ENCODE measurements at places on chromosomes 6 and 20.

DNA sequence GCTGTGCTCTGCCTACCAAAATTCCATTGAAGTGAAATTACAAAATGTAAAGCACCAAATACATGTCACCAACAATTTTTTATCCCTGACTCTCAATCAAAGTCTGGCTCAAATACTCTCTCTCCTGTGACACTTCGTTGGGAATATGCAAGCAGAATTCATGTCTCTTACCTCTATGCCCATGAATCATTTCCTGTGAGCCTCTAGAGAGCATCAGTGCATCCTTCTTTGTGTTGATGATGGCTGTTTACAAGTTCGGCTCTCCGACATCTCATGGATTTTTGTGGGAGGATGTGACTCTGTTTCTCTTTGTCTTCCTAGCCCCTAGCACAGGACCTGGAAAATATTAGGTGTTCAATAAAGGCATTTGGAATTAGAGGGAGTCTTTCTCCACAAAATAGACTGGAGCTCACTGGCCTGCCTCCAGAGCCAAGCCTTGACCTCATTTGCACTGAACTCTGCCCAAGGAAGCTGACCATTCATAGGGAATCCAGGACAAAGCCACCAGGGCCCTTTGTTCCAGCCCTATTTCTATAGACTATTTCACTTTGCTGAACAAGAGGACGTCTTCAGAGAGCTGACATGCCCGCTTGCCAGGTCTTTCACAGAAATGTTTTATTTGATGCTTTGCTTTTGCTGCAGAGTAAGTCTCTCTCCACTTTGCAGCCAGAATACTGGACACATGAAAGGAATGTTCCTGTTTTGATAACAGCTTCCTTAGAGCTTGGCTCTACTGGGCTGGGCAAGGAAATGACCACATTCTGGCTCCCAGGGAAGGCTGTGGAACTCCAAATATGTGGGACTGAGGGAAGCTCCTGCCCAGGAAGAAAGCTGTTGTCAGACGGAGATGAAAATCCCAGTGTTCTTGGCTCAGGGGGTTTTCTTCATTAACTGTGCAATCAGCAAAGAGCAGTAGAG is 194.5 kb upstream of the CDYL start:
- peak; percentile 79 for DNase-seq

- DNase-seq, result peak; percentile 67
These were observed 125.1 kb downstream of the SNX5 start for GRCh38 chr20:17843246-17844132.

DNA sequence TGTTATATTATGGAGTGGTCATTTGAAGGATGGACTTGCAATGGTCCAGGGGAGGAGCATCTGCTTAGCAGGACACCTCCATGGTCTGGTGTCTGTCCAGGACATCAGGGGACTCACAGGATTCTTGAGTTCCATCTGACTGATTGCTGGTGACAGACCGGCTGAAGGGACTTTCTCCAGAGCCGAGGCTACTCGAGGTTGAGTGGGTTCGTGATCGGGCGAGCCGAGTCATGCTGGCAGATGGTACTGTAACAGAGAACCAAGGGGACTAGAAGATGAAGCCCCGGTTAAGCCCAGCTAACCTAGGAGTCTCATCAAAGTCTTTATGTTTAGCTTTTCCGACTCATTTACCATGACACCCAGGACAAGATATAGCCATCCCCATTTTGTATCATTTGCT is 7.5 kb upstream of the SLA2 start:
- DNase-seq, result no peak

DNA sequence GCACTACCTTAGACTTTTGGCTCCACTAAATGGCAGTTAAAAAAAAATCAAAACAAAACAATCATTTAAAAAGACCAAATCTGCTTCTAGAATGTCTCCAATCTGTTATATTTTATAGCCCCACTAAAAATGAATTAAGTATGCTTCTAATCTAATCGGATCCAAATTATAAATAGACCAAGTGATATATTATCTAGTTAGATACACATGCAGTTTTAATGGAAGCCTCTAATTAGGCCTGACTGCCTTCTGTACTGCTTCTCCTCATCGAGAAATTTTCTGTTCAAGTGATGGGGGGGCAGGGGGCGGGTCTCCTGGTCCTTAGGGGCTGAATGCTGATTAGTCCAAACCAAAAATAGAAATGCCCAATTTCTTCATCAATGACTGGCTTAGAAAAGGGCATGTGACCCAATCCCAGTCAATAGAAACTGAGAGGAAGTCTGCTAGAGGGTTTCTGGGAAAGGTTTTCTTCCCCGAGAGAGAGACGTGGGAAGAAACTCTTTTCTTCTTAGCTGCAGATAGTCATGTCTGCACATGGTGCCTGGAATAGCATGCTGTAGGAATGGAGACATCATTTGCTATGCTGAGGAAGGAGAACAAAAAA is 6.9 kb downstream of the SESN1 start:
- DNase-seq, result no peak

DNA sequence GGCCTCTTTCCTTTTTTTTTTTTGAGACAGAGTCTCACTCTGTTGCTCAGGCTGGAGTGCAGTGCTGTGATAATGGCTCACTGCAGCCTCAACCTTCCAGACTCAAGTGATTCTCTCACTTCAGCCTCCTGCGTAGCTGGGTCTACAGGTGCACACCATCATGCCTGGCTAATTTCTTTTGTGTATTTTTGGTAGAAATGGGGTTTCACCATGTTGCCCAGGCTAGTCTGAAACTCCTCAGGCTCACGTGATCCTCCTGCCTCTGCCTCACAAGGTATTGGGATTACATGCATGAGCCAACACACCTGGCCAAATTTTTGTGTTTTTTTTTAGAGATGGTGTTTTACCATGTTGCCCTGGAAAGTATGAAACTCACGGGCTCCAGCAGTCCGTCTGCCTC is 29.3 kb downstream of the SRC start:
- DNase-seq, result no peak

DNA sequence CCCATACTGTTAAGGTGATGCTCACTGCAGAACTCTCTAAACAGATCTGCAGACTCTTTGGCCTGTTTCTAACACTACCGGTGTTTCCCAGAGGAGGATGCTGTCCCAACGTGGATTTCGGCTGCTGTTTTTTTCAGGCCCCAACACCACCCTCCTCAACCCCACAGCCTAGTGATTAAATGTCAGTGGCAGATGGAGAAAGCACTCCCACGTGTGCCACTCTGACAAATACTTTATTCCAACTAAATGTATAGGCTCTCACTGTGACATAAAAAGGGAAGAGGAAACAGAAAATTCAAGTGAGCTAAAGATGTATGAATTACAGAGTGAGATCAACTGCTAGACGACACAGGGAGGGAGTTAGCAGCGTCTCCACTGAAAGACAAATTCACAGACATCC is 3.6 kb downstream of the TBC1D20 start:
- no peak for DNase-seq

- no peak for DNase-seq
These were observed 469.5 kb downstream of the QKI start for GRCh38 chr6:163883984-163884383.

GRCh38 chr6:56531839-56532595 is 110.7 kb downstream of the DST start:
- DNase-seq, result no peak

DNA sequence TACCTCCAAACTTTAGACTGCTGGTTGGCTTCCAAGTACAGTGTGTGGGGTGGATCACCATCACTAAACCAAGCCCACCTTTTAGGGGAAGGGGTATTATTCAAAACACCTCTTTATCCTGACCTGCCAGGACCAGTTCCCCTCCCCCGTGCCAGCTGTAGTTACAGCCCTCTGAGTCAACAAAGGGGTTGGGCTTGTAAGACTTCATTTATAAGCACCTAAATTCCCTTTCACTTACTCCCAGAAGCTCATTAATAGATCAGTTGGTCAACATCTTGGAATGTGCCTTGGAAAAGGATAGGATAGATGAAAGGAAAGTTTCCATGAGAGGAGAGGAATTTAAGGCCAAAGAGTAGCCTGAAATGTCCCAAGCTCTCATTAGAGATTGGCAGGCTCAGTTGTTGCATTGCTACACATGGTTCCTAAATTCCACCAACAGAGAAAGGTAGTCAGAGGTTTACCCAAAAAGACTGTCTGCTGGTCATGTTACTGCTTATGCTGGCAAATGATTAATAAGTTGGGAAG is 59.2 kb downstream of the TNFAIP3 start:
- DNase-seq, result peak; percentile 86

GRCh38 chr6:7434672-7435071 is 45.1 kb downstream of the RIOK1 start:
- DNase-seq, result no peak

DNA sequence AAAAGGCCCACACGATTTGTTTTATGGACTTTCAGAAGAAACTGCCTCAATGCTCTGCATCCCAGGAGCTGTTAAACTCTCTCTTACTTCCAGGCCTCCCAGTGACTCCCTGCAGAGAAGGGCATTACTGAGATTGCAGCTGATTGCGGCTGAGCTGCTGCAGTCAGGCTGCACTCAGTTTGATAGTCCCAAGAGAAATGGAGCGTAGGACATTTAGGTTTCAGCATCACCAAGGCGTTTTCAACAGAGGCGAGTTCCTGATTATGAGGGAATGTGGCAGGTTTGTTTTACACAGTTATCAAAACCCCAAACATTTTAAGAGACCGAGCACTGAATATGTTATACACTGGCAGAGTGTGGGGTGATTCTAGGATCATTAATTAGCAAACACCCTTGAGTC is 145.6 kb downstream of the TBX18 start:
- no peak for DNase-seq

DNA sequence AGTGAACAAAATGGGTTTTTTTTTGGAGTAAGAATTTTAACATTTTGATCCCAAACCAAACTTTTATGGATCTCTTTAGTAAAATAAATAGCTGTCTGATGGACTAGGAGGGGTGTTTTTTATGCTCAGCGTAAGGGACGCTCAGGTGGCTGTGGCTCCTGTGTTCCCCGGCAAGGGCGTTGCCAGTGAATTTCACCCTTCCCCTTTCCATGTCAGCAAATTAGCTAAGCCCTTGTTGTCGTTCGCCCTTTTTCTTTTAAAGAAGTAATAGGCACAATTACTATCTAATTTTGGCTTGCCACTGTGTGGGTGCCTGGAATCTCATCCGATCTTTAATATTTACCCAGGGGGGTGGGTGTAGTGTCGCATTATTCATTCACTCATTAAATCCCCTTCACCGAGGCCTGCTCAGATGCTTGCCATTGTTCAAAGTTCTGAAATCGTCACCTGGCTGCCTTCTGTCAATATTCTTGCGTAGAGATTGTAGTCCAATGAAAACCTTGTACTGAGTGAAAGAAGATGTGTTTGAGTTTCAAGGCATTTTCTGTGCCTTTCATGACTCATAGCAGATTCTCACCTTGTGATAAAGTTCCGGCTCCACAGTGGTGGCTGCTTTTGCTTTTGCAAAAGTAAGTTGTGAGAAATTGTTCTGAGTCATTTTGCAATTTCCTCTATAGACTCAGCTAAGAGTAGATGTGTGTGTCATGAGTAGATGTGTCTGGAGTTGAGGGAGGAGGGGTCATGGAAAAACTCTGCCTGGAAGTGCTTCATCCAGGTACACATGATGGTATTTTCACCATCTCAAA is 40.0 kb upstream of the CLDN20 start:
- DNase-seq, result peak; percentile 63

DNA sequence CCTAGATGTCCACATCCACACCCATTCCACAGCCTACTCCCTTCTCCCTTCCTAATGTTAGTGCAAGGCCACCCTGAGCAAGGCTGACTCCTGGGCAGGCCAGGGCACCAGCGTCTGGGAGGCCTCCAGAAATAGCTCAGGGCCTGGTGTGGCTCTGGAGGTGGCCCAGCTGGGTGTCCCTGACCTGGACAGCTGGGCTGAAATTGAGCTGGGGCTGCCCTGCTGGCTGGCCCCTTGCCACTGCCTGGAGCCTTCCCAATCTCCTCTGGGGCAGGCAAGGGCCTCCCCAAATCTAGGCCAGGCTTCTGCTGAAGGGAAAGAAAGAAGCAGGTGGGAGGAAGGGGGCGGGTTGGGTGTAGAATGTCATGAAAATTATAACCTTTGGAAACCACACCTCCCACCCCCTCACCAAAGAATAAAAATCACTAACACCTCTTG is 2.1 kb downstream of the FAM110A start:
- no peak for DNase-seq

GRCh38 chr6:168127384-168127868 is 48.4 kb upstream of the FRMD1 start:
- DNase-seq, result no peak

GRCh38 chr6:19905584-19905983 is 68.4 kb downstream of the ID4 start:
- no peak for DNase-seq

GRCh38 chr6:9717568-9717967 is 697.3 kb downstream of the TFAP2A start:
- DNase-seq, result no peak

GRCh38 chr20:58870293-58871014 is 17.9 kb downstream of the GNAS start:
- no peak for DNase-seq

DNA sequence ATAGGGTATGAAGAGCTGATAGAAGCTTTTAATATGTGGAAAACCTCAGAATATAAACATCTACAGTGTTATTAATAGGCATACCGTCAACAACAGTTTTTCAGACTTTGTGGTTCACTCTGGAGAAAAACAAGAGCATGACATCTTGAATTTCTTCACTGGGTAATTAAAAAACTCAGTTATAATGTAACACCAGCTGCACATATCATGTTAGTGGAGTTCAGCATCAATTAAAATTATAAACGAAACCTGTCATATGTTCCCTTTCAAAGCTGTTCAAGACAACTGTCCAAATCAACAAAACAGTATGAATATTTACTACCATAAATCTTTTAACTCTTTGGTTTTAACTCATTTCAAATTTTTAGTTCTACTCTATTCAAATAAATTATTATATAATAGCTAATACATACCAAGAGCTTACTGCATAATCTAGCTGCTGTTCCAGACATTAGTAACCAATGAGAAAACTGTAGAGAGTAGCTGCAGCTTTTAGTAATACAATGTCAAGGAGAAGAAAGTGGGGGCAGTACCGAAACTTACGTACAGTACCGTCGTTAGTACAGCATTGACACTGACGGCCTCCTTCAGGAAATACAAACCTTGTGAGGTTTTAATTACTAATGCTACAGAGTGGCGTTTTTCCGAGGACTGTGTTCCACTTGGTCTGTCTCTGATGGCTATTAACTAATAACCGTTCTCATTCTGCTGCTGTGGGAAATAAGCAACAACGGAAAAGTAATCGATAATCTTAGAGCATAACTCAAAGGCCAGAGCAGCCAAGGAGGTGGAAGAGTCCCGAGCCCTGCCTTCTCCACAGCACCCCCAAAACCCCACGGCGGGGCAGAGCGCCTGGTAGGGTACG is 532 bp upstream of the PM20D2 start:
- no peak for DNase-seq

DNA sequence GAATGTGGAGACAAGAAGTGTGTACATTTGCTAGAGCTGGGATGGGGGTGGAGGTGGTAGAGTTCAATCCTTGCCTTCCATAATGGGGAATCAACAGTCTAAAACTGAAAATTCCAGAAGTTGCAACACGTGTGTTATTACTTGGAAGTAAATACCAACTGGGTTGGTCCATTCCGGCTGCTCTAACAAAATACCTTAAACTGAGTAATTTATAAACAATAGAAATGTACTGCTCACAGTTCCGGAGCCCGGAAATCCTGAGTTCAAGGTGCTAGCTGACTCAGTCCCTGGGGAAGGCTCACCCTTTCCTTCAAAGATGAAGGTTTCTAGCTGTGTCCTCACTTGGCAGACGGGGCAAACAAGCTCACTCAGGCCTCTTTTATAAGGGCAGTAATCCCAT is 59.0 kb downstream of the RIN2 start:
- no peak for DNase-seq

GRCh38 chr20:3166913-3167342 is 6.4 kb downstream of the LZTS3 start:
- DNase-seq, result no peak

GRCh38 chr20:61684583-61685235 is 381.0 kb downstream of the TAF4 start:
- no peak for DNase-seq
